HuH-7 (cell line): ENCODE measurements at places on chromosomes 7 and 10.

DNA sequence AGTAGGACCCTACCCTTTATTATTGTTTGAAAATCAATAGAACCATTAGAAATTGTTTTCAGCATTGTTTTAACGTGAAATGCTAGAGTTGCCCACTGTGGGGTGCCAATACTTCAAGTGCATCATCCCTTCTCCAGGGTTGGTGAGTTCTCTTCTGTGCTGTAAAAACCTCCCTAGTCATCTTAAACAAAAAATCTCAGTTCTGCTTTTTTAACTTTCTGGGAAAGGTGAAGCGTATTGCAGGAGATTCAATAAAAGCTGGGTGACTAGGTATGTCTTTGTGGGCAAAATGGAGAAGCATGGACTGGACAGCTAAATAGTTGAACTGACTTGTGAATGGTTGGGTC is 699.1 kb downstream of the SUGCT start:
- DNase-seq, result no peak

DNA sequence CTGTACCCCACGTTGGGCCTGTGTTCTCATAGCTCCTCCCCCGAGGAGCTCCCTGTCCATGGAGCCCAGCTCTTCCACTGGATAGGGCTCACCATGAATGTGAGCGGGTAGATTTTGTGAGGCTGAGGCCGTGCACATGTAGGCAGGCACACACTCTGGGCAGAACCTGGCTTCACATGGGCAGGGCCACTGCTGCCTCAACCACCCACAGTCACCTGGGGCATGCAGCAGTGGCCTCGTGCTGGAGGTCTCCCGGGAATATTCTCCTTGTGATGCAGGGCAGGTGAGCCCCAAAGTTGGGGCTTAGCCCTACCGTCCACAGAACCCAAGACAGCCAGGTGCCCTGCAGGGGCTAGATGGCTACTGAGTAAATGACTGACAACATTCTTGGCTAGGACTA is 116.6 kb downstream of the TMEM130 start:
- no peak for DNase-seq

- DNase-seq, result no peak
Measured at GRCh38 chr10:126108693-126109092, 212.3 kb downstream of the FANK1 start.

DNA sequence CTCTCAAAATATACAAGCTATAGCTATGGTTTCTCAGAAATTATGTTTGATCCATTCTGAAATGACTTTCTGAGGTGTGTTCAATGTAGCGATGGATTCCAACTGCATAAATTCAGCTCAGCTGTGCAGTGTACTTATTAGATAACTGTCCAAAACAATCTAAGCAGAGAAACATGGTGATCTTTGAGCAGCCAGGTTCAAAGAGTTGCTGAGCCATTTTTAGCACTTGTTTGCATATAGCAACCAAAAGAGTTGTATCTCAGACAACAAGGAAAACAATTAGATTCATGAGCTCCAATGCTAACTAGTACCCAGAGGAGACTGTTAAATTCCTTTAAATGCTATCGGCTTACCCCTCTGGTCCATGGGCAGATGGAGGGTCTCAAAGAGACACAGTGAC is 15.9 kb upstream of the KCNIP2 start:
- DNase-seq, result no peak

GRCh38 chr10:90997670-90998069 is 76.8 kb upstream of the ANKRD1 start:
- DNase-seq, result no peak

GRCh38 chr7:95691464-95691863 is 80.9 kb upstream of the DYNC1I1 start:
- no peak for DNase-seq

DNA sequence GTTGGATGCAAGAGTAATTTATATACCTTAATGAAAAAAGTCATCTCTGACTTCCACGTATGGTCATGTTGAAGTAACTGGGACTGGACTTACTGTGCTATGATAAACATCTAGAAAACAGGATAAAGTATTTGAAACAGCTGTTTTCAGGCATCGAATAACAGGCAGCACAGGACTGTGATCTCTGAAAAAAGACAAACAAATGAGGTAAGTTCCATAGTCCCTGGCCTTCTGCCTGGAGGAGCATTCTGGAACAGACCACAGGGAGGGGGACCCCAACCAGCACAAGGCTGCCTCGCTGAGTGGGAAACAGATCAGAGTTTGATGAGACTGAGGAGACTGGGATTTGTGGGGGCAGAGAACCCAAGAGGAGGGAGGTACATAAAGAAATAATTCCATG is 89.1 kb upstream of the HABP2 start:
- no peak for DNase-seq

- no peak for DNase-seq
Measured at GRCh38 chr10:119090968-119091367, 10.4 kb upstream of the EIF3A start.

DNA sequence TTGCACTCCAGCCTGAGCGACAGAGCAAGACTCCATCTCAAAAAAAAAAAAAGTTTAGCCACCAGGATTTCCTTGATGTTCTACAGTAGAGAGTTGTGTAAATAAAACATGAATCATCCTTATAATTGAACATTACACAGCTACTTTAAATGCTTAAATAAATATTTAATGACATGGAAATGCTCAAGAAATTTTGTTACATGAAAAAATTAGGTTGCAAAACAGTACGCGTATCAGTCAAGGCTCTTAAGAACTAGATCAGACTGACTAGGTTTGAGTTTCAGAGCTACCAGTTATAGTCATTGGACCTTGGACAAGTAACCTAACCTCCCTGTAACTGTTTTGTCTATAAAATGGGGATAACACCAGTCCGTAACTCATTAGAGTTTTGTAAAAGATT is 38.7 kb upstream of the GSAP start:
- DNase-seq, result no peak

DNA sequence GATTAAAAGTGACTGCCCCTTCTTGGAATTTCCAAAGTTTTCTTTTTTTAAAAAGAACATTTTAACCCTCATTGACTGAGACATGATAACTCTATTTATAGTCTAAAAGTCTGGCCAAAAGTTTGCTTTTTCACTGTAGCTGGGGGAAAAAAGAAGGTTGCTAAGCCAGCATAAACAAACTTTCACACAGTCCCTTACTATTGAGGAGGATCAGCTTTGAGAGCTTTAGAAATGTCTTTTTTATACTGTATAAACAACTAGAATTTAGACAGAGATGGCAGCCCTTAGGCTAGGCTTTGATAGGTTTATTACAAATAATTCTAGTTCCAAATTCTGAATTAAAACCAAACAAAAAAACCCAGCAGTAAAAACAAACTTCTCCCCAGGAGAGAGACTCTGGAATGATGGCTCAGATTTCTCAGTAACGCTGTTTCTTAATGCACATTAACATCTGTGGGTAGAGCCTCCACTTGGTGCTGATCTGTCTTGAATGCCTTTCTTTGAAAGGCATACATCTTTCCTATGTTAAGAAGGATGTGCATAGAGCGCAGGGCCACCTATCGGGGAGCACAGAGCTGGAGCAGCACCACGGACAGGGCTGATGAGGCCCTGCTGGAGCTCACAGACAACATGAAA is 100.9 kb upstream of the PDLIM1 start:
- no peak for DNase-seq

- no peak for DNase-seq
Measured at GRCh38 chr10:126045861-126046260, 149.5 kb downstream of the FANK1 start.

DNA sequence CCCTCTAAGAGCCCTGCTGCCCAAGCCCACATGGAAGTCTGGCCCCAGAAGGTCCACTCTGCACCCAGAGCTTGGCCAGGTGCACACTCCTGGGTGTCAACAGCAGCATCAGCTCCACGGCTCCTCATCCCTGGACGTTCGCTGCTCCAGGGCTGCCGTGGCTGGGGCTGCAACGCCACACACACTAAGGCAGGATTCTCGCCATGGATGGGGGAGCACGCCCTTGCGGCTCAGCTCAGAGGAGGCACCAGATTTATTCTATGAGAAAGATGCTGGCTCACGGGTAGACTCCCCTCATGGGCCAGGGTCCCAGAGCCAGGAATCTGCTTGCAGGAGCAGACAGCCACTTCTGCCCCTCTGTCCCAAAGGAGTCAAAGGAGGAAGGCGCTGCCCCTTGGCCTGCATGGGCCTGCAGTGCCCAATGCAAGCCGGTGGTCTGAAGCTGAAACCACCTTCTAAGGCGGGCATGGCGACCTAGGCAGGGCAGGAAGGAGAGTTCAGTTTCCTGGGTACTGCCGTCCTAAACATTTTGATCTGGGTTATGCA is 42.1 kb downstream of the CFAP46 start:
- DNase-seq, result no peak

DNA sequence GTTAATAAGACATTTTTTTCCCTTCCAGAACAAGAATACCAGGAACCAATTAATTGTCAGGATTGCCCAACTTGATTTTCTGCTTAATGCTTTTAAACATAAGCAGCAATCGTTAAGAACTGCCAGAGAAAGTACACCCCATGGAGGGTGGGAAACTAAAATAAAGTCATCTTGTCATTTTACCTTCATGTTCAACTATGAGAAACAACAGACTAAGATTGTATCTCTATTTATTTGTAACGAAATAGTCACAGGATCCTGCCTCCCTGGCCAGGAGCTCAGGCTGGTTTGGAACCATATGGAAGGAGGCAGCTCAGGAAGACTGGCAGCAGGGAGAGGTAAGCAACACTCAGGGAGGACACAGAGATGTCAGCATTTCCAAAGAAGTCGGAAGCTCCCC is 129.6 kb downstream of the TNS3 start:
- DNase-seq, result no peak

- no peak for DNase-seq
Measured at GRCh38 chr7:128362670-128363069, 1.2 kb upstream of the PRRT4 start.

DNA sequence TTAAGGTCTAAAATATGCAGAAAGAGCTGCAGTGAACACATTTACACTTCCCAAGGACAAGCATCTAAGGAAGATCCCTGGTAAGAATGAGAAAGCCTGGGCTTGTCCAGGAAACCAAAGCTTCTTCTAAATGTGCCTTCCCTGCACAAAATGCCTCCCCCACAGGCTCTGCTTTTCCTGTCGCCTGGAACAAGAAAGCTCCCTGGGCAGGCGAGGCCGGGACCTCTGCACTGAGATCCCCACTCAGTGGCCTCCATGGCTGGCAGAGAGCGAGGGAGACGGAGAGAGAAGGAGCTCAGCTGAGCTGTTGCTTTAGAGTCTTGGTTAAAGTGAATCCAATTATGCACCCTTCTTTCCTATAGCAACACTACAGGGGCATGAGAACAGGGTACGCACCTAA is 75.6 kb downstream of the AMZ1 start:
- no peak for DNase-seq

GRCh38 chr7:112009081-112009480 is 197.1 kb downstream of the DOCK4 start:
- DNase-seq, result no peak

DNA sequence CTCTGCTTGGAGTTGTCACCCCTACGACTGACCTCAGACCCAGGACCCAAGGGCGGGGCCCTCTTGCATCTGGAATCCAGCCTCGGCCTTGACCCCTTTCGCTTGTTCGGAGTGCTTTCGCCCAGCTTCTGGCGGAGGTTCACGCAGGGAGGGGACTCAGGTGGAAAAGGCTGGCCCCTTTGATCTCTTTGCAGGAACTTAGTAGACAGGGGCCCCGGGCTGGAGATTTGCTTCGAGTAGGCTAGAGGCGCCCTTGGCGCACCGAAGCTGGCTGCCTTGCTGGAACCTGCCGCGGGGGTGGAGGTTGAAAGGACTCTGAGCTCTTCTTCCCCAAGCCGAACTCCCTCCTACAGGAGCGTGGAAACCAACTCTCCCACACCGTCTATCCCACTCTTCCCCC is 255.1 kb downstream of the OTUD1 start:
- no peak for DNase-seq

DNA sequence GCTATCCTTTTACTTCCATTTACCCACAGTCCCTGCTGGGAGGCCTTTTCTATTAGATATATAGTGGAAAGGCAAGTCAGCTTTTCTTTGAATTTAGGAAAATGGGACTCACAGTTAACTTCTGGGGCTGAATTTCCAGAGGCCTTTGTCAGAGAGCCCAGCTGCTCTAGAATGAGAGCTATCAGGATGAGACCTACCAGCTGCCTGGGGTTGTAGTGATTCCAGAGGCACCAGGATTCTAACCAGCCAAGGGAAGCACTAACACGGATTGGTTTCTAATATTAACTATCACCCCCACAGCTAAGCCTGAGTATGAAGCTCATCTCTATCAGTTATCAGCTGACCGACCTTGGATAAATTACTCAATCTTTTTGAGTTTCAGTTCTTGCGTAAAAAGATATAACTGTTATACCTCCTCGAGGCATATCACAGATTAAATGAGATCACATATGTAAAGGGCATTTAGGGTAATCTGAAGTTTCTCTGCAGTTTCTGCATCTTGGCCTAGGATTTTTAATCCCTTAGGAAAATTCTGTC is 56.6 kb upstream of the CALD1 start:
- DNase-seq, result no peak

- no peak for DNase-seq
Measured at GRCh38 chr10:5355594-5356301, 9.0 kb upstream of the UCN3 start.

GRCh38 chr7:92042056-92042737 is 92.1 kb downstream of the CYP51A1 start:
- DNase-seq, result peak; percentile 67

GRCh38 chr7:132666774-132667172 is 90.5 kb upstream of the PLXNA4 start:
- DNase-seq, result no peak

DNA sequence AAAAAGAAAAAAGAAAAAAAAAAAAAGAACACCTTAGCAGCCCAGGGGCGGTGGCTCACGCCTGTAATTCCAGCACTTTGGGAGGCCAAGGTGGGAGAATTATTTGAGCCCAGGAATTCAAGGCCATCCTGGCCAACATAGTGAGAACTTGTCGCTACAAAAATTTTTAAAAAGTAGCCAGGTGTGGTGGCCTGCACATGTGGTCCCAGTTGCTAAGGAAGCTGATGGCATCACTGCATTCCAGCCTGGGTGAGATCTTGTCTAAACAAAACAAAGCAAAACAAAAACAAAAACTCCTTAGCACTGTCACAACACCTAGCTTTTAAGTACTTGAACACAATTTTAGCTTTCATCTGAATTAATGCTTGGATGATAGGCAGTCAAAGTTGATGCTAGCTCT is 86.3 kb upstream of the MKLN1 start:
- DNase-seq, result no peak

- no peak for DNase-seq
Measured at GRCh38 chr10:72390764-72391163, 36.0 kb upstream of the DNAJB12 start.

GRCh38 chr7:94064541-94065191 is 60.5 kb upstream of the BET1 start:
- no peak for DNase-seq

DNA sequence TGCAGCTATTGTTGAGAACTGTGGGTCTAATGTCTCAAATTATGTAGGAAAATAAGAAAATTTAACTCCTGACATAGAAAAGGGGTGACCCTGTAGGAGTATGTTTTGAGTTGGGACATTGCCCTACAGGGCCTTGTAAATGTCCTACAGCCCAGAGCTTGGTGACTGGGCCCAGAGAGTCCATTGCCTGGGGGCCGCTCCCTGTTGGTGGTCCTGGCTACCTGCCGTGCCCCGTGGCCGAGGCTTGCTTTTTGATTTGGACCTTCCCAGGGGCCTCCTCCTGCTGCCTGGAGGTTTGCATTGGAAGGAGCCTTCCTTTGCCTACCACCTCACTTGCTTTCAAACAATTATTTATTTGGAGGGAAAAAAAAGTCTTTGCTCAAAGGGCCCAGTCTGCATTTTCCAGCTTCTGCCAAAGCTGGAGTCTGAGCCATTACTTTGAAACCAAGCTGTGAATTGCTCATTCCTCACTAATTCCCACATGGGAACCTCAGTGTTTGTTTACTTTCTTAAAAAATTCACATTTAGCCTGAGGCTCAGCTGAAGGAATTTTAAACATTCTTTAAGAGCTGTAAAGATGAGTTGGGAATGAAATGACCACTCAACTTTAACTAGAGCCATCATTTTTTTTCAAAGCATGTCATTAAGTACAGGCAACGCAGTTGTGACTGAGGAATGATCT is 355.0 kb downstream of the GLRX3 start:
- DNase-seq, result no peak
